A549 treated with Mapracorat at 1 μM for 4 hours (cell line): ENCODE measurements at places on chromosomes 1 and 21. TPM values are rescaled to one million over a fixed set of nuclear protein-coding genes. Genes with fewer than 3 reads are reported as not detected.

TTC22 gene
- not detected in 5 replicates for total RNA-seq

SLC35F3 gene
- 3.6 to 5.2 TPM (median 4.9 TPM) in 5 replicates for total RNA-seq

RABGAP1L gene
- total RNA-seq, result 4.0 to 5.7 TPM (median 4.7 TPM) in 5 replicates

C1QA gene
- not detected in 5 replicates for total RNA-seq

NUDT4B gene
- total RNA-seq, result 0.95 to 1.6 TPM (median 1.3 TPM) in 5 replicates

ZMPSTE24 gene
- total RNA-seq, result 35.7 to 38.8 TPM (median 37.6 TPM) in 5 replicates

SLC25A34 gene
- total RNA-seq, result 0.19 to 0.53 TPM (median 0.30 TPM) in 5 replicates

GOLT1A gene
- total RNA-seq, result 3.6 to 6.7 TPM (median 4.4 TPM) in 5 replicates

RAB3B gene
- 5.3 to 9.0 TPM (median 6.0 TPM) in 5 replicates for total RNA-seq

SEC16B gene
- total RNA-seq, result 0.65 to 1.3 TPM (median 1.2 TPM) in 5 replicates

EPB41 gene
- 3.7 to 5.4 TPM (median 3.9 TPM) in 5 replicates for total RNA-seq
